ENCODE measurements at places on chromosomes 16 and 17.

DNA sequence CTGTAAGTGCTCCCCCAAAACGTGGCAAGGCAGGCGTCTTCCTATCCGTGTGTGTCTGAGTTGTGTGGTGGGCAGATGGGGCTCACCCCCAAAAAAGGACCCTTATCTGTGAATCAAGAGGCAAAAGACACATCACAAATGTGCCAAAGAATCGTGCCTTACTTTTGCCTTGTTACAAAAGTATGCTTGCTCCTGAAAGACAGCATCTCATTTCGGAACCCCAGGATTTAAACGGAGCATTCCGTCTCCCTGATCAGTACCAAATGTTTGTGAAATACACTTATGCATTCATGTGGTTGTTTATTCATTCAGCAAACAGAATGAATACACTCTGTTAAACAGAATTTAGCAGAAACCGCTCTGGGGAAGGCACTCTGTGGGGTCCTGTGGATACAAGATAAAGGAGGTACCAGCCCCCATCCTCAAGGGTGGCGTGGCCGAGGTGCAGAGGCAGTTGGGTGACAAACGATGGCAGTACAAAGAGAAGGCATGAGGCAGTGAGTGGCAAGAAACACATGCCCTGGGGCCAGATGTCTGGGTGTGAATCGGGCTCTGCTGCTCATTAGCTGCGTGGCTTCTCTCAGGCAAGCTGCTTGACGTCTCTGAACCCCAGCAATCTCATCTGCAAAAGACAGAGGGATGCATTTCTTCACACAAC, 654 bp downstream of the WFDC1 start:
- DNase-seq, result no peak

DNA sequence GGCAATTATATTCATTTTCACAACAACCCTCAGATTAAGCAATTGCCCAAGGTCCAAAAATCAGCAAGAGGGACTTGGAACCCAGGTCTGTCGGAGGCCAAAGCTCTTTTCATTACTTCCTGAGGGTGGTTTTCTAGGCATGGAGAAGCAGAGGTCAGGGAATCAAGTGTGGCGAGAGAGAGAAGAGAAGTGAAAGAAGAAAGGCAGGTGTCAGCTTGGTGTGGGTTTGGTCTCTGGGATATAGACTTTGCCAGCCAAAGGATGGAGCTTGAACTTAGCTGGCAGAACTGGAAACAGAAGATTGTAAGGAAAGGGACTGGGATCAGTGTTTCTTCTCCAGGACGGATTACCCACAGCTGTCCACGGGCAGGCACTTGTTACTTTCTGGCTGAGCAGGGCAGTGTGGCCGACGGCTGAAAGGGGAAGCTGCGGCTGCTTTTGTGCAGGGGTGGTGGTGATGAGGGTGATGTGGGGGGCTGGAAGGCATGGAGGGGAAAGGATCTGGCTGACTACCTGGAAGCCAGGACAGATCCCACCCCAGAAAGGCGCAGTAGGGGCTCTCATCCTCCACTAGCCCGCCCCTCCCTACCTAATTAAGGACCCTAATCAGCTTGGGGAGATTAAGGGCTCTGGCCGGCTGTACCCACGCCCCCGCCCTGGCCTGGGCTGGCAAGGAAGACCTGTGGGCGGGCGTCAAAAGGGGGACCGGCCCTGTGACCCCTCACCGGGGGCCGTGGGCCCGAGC, at the start of gene GUCY2D:
GUCY2D (plus strand) TSS at position 640 of the 745 bp plus-strand sequence. CDS start 433 bp downstream, outside the sequence.
- DNase-seq, result no peak

GRCh38 chr17:49494986-49495841, at the start of gene NGFR:
NGFR (plus strand) TSS chr17:49495293; CDS start chr17:49495418, 125 bp downstream.
- DNase-seq, result peak; percentile 43

GRCh38 chr17:42436391-42436790, 13.3 kb upstream of the CAVIN1 start:
- DNase-seq, result no peak

- no peak for DNase-seq
Measured at GRCh38 chr16:47392081-47392480, 68.8 kb downstream of the ITFG1 start.

DNA sequence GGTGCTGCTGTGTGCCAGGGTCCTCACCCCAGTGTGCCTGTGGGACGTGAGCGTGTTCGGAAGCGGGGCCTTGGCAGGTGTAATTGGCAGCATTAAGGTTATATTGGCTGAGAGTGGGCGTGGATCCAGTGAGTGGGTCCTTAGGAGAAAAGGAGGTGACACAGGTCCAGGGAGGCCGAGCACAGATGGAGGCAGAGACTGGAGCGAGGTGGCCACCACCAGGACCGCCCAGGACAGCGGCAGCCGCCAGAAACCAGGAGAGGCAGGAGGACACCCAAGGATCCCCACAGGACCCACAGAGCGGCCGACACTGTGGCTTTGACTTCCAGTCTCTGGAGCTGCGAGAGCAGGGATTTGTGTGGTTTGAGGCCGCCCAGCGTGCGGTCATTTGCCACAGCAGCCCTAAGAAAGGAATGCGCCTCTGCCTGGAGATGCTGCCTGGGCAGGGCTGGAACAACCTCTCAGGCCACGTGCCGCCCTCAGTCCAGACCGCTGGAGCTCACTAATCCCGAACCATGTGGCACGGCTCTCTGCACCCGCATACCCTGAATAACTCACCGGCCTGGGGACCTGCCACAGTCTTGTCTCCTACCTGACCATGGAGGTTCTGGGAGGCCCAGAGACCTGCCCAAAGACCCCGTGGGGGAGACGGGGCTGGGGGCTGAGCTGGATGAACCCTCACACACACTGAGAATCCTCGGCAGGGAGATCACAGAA, 45.4 kb downstream of the SOX8 start:
- no peak for DNase-seq

DNA sequence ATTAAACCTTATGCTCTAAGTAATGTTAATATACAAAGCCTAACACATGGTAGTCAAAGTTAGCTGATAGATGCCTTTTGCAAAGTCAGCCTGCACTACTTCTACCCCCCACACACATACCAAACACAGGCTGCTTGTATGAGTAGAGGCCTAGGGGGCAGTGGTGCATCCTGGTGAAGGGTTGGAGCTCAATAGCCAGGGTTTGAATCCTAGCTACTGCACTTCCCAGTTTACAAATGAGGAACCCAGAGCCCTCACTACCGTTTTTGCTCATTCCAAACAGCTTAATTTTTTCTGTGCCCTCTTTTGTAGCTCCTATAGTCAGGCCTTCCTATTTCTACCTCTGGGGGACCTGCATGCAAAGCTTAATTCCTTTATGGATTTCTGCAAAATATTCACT, 18.9 kb upstream of the HYDIN start:
- no peak for DNase-seq

- DNase-seq, result no peak
Measured at GRCh38 chr17:21059761-21060160, 16.9 kb upstream of the USP22 start.

DNA sequence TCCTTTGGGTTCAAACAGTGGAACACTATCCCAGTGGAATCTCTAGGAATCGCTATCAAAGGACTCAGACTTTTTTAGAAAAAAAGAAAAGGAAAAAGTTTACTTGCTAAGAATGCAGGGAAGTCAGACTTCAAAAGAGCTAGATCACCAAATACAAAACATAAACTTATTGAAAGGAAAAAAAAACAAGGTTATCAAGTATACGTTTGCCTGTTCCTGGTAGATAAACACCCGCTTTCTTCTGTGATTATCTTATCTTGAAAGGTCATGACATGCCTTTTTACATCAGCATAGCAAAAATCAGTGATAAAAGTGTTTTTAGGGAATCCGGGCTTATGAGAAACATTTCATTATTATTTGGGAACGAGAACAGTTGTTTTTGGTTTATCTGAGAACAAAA, 129.3 kb upstream of the TMEM97 start:
- DNase-seq, result no peak

DNA sequence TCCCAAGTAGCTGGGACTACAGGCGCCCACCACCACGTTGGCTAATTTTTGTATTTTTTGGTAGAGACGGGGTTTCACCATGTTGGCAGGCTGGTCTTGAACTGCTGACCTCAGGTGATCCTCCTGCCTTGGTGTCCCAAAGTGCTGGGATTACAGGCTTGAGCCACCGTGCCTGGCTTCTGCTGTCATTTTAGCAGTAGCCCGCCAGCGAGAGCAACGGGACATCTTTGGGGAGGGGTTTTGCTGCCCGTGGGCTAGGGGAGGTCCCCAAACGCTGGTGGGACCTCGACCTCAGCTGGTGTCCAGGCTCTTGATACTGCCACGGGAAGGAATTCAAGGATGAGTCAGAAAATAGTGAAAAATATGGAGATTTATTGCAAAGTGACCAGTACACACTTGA, 108.1 kb upstream of the CACNG5 start:
- DNase-seq, result no peak

DNA sequence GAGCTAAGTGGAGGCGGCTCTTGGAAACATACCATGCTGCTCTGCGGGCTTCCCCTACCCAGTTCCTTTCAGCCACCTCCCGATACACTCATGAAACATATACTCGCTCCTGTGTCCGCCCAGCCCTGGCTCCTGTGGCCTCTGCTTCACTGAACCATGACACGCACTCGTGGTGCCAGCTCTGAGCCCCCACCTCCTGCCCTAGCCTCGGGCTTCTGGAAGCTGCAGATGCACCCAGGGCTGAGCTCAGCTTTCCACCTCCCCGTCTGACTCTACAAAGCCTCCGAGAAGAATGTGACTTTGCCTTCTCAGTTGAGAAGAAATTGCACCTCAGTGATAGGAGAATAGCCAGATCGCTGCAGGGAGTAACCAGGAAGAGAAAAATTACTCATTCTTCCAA, 11.0 kb downstream of the CALB2 start:
- DNase-seq, result no peak

GRCh38 chr17:37400505-37400904, 6.1 kb downstream of the ACACA start:
- DNase-seq, result no peak

DNA sequence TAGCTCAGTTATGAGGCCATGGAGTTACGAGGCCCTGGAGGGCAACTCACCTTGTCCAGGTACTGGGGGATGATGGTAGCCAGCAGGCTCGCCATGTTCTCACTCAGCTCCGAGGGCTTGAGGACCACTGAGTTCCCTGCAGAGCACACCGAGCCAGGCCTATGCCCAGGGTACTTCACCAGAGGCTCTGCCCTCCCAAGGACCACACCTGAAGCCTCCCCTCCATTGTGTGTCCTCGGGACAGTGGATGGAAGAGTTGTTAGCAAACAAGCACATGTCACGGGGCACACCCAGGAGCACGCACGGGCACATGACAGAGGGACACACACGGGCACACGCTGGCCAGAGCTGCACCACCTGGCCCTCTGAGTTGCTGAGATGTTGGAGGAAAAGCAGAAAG, 5.6 kb downstream of the ALDH3A1 start:
- no peak for DNase-seq

DNA sequence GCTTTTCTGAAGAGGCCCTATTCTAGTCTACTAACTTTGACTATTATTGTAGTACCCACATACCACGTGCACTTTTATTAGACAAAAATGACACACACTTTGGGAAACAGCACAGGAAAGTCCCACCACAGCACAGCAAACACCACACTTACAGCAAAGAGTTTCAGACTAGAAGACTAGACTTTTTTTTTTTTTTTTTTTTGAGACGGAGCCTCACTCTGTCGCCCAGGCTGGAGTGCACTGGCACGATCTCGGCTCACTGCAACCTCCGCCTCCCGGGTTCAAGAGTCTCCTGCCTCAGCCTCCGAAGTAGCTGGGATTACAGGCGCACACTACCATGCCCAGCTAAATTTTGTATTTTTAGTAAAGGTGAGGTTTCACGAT, 20.1 kb downstream of the YWHAE start:
- no peak for DNase-seq

- no peak for DNase-seq
Measured at GRCh38 chr16:50099957-50100648, 34.3 kb downstream of the HEATR3 start.

DNA sequence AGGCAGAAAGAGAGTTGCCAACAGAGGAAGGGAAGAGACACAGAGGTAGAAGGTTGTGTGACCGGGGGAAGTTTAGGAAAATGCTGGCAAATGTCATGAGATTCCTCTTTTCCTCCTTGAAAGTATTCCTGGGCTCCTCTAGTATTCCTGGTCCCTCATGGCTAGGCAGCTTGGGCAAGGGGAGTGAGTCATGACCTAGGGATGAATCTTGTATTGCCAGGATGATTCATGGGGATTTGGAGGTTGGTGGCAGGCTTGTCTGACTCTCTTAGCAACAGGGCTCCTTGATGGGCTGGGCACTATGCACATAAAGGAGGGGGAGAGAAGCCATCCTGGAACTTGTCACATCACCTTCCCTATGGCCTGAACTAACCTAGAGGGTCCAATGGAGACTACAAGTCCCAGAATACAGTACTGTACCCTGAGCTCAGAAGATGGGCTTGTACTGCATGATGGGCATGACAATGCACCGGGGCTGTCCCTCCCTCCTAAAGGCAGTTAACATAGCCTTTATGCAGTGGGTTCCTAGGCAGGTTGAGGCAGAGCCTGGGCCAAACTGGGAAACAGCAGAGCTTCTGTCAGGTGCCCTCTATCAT, 2.1 kb upstream of the SEZ6 start:
- no peak for DNase-seq

GRCh38 chr17:45289301-45290268, 27.2 kb downstream of the MAP3K14 start:
- DNase-seq, result no peak

GRCh38 chr17:80036715-80037477, 454 bp downstream of the CCDC40 start:
- DNase-seq, result no peak

- no peak for DNase-seq
Measured at GRCh38 chr17:79742951-79743476, 12.3 kb downstream of the ENPP7 start.

- no peak for DNase-seq
Measured at GRCh38 chr16:3646348-3646920, 8.1 kb upstream of the DNASE1 start.

DNA sequence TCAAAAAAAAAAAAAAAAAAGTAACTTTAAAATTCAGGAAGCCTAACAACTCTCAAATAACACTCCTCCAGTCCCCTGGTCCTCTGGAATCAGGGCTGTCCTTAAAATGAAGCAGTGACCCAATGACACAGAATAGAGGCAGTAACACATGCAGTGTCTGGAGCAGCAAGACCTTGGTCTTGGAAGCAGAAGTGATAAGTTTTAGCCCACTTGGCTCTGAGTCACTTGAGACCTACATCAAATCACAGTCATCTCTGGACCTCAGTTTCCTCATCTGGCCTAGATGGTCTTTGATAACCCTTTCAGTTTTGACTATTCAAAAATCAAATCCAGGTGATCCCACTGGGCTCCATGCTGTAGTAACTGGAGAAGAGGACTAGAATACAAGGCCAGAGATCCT, 39.0 kb downstream of the LYRM1 start:
- DNase-seq, result no peak

DNA sequence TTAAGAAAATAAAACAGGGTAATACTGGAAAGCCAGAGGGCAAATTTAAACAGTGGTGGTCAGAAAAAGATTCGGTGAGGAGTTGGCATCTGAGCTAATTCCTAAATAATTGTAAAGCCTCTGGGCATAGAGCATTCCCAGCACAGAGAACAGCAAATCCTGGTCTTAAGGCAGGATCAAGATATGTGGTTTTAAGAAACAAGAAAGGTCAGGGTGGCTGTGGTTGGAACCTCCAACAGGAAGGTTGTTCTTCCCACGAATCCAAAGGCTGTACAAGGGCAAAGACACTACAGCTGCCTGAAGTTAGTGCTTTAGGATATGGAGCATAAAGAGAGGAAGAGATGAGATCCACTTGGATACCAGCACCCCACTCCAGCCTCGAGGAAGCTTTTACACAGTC, 114.6 kb downstream of the ZNF18 start:
- no peak for DNase-seq

All from CD4-positive, CD25-positive, alpha-beta regulatory T cell (primary cell).